ENCODE measurements at places on chromosomes 3 and 15. TPM values are rescaled to one million over a fixed set of nuclear protein-coding genes. Genes with fewer than 3 reads are reported as not detected.

The MAP1A gene
- 2.7 TPM for total RNA-seq

The ATP13A4 gene
- total RNA-seq: not detected

The ITIH3 gene
- total RNA-seq: not detected

The ECE2 gene
- total RNA-seq: not detected

The P3H2 gene
- 49.8 TPM for total RNA-seq

The IL17RB gene
- 3.1 TPM for total RNA-seq

The SLC28A2 gene
- total RNA-seq: not detected

The LRRC3B gene
- not detected for total RNA-seq

The VEPH1 gene
- total RNA-seq: 87.1 TPM

The IQCF5 gene
- not detected for total RNA-seq

The CIB2 gene
- total RNA-seq: 6.7 TPM

The FAM81A gene
- total RNA-seq: 1.6 TPM

The CHRNA7 gene
- 4.7 TPM for total RNA-seq

The MCF2L2 gene
- total RNA-seq: 0.09 TPM

The CD96 gene
- not detected for total RNA-seq

The ISLR gene
- 0.29 TPM for total RNA-seq

The RLBP1 gene
- not detected for total RNA-seq

The SMCO1 gene
- not detected for total RNA-seq

The ABTB1 gene
- 2.4 TPM for total RNA-seq

The DCBLD2 gene
- 298 TPM for total RNA-seq

The LXN gene
- not detected for total RNA-seq

The MRPS22 gene
- 163 TPM for total RNA-seq

The GOLGA6L7 gene
- total RNA-seq: not detected

The CHRNA3 gene
- total RNA-seq: 3.5 TPM
